ENCODE measurements at places on chromosomes 1 and 21.

DNA sequence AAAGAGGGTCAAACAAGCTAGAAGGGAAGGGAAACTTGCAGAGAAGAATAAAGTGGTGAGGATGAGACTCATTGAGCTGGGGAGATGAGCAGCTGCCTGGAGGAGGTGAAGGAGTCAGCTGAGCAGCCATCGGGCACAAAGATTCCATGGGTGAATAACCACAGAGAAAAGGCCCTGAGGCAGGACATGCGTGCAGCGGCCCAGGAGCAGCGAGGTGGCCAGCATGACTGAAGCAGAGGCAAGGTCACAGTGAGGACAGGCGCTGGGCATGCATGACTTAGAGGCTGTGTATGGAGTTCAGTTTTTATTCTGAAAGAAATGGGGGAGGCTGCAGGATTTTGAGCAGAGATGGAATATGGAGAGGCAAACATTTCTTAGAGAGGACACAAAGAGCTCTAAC is 24.9 kb downstream of the OLFML2B start:
- no peak for DNase-seq

- DNase-seq, result no peak
Observed at GRCh38 chr1:41776891-41777441, 141.8 kb downstream of the HIVEP3 start.

- no peak for DNase-seq
Observed at GRCh38 chr1:121458291-121459048, 273.7 kb downstream of the SRGAP2C start.

GRCh38 chr1:85898861-85899260 is 190.6 kb upstream of the ZNHIT6 start:
- no peak for DNase-seq

DNA sequence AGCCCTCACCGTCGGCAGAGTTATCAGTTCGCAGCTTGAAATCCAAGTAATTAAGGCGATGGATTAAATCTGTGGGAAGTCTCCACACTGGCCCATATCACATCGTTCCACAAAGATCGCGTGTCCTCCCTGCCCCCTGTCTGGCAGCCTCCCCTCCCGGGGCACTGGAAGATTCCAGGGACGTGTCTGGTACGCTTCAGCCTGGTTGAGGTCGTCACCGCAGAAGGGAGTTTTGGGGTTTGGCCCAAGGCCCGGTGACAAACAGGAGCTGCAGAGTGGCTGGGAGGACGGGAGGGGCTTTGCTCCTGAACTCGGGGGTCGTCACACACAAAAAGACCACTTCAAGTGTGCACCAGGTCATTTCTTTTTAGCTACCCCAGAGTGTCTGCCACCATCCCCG is 51.1 kb downstream of the PRDM16 start:
- DNase-seq, result no peak
